ENCODE measurements at places on chromosomes 13 and 19. TPM values are rescaled to one million over a fixed set of nuclear protein-coding genes. Genes with fewer than 3 reads are reported as not detected.

Gene COL4A2
- total RNA-seq = not detected

Gene ZNF132
- total RNA-seq = 6.0 TPM

Gene DDA1
- total RNA-seq = 44.6 TPM

DNA sequence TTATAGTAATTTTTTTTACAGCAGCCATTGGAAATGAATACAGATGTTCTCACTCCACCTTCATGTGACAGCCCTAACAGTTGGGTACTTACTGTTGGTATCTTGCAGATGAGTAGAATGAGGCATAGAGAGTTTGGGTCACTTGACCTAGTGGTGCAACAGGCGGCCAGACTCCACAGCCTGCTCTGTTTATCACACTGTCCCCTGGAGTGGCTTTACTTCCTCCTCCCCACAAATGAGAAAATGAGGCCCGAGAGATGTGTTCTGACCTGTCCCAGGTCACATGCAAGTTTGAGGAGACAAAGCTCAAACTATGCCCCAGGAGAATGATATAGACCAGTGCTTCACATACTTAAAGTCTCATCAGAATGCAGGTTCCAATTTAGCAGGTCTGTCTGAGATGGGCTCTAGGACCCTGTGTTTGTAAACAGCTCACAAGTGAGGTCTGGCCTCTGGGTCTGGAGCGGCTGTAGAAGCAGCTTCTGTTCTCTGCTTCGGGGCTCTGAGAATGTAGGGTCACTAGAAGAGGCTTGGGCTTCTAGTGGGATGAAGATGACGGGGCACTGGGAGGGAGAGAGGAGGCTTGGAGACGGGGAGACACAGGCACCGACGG, 37.4 kb upstream of the RCBTB2 start:
- H3K27me3 ChIP-seq = peaks cover 8% of the 10 kb centered on the region
- DNase-seq = peak; percentile 11
- peaks cover 72% of the 10 kb centered on the region for H3K4me1 ChIP-seq
- H3K36me3 ChIP-seq = peaks cover 35% of the 10 kb centered on the region
